Nucleus accumbens (tissue), 56 donors: ENCODE measurements at places on chromosomes 4 and X.

GRCh38 chrX:40080894-40081678 lies 16.7 kb downstream of the BCOR start:
- DNase-seq: no peak

GRCh38 chr4:37365888-37366287 lies 121.3 kb downstream of the NWD2 start:
- DNase-seq: no peak

- no peak for DNase-seq
Observed at GRCh38 chr4:183360161-183360919, 38.1 kb upstream of the CLDN24 start.

DNA sequence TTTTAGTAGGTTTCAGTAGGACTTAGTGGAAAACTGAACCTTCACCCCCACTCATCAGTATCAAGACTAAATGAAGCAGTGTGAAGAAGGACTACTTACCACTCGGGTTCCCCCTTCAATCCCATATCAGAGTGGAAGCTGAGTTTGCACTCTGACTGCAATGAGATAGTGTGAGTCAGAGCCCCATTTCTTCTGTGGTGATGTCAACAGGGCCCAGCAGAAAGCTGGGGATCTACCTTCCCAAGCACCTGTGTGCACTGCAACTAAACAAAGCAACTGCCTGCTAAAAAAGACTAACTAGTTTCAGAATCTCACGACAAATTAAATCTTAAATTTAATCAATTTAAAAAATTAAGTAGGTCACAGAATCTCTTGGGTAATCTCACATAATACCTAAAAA lies 1837.0 kb upstream of the PCDH7 start:
- DNase-seq: no peak

DNA sequence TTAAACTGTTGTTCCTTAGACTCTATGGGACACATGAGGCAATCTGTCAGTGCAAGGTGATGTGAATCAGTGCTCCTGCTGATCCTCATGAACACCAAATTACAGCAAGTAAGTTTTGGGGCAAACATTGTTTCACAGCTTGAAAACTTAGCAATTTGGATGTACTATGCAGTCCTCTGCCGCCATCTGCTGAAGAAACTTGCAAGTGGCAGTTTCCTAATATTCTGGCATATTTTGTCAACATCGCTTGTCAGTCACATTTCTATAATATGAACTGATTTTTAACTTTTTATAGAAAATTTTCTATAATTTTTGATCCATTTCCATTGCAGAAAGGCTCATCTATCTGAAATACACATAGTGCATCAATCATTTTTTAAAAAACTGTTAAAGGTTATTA lies 56.3 kb downstream of the ZAR1 start:
- no peak for DNase-seq

GRCh38 chr4:98565681-98566301 lies 92.6 kb downstream of the TSPAN5 start:
- no peak for DNase-seq

GRCh38 chr4:16652732-16653305 lies 245.6 kb downstream of the LDB2 start:
- DNase-seq: no peak

DNA sequence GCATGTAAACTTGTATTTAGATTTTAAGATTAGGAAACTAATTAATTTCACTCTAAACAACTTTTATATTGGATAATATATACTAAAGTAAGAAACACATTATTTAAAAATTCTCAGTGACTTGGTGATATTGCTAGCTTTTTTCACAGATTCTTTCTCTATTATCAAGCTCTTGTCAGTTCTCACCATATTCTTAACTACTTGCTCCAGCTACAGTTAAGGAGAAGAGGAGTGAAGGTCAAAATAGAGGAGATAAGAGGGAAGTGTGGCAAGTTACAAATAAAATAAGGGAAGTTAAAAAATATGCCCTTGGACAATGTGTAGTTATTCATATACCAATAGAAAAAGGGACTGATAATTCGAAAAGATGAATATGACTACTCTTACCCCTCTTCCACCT lies 34.7 kb upstream of the NAF1 start:
- no peak for DNase-seq

GRCh38 chr4:78845472-78845871 lies 69.3 kb downstream of the BMP2K start:
- DNase-seq: no peak

DNA sequence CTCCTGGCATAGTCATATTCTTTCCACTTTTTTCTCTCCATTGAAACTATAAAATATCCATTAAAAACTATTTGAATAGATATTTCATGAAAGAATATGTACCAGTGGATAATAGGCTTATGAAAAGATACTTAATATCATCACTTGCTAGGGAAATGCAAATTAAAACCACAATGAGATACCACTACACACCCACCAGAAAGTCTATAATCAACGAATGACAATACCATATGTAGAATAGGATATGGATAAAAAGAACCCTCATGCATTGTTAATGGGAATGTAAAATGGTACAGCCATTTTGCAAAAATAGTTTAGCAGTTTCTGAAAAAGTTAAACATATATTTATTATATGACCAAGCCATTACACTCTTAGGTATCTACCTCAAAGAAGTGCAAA lies 218.7 kb upstream of the GPC4 start:
- no peak for DNase-seq

GRCh38 chrX:106397788-106398538 lies 213.8 kb upstream of the RADX start:
- DNase-seq: no peak

DNA sequence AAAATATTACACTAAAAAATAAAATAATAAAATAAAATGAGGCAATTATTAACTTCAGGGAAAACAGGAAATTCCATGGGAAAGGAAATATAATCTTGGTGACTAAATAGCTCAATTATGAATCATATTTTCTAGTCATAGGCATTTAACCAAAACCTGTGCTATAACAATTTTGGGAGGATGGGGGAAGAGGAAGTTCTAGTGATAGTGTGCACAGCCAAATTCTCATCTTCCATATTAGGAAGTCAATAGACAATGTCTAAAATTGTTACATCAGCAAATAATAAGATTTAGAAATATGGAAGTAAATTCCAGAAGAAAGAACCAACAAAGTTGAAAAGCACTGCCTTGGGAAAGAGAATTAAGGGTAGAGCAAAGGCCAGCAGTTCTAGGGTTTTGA lies 2.8 kb downstream of the AWAT2 start:
- DNase-seq: no peak
